ENCODE measurements at places on chromosomes 5 and 9.

DNA sequence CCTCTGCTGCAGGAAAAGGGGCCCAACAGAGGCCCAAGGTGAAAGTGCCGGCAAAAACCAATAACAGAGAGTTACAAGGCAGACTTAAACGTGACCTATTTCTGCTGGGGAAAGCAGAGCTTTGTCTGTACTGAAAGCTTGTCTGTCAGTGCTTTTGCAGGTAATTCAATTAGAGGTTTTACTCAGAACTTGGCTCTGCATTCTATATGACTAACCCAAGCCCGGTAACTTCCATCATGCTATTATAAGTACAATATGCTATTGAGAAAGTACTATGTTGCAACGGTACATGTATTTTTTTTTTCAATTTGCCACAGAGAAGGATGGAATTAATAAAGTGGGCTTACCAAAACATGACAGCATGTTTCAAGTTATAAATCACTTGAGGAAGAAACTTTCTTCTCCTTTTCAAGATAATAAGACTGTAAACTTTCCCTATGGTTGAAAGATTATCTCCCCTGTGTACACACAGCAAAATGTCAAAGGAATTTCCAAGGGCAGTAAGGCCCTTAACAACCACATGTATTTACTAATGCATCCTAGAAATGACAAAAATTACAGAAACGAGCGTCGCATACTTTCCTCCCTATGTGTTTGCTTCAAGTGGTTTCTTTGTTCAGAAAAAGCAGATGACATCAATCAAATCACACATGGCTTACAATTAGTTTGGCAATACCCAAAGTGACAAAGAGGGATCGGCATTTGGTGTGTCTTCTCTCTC, 282.4 kb downstream of the EFNA5 start:
- DNase-seq: no peak

- no peak for DNase-seq
These were observed 50.5 kb downstream of the SPTLC1 start for GRCh38 chr9:92064711-92065110.

DNA sequence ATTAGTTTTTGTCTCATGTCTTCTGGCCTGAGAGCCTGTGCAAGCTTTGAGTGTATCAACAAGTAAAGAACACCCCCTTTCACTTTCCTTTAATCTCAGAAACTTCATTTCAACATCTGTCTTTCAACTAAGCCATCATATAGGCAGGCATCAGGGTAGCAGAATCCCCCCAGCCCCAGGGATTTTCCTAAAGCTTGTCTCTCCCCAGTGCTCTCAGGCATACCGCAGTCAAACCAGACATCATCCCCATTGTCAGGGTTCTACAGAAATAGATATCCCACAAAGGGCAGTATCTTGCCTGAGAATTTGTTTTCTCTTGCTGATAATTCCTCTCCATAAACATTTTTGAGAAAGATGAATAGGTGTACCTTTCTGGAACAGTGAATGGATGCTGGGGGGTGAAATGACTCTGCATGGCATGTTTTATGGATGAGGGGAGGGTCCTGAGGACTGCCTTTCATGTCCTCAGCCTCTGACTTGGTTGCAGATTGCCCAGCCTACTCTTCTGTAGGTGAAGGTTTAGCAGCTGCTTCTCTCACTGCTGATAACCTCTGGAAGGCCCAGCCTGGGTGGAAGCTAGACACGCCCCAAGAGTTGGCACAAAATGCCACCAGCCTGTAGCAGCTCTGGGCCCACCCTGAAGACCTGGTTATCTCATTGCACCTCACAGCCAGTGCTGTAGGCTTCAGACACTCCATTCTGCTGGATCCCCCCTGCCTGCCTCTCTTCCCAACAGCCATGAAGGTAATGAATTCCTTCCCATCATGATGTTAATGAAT, 20.5 kb upstream of the SHB start:
- no peak for DNase-seq

DNA sequence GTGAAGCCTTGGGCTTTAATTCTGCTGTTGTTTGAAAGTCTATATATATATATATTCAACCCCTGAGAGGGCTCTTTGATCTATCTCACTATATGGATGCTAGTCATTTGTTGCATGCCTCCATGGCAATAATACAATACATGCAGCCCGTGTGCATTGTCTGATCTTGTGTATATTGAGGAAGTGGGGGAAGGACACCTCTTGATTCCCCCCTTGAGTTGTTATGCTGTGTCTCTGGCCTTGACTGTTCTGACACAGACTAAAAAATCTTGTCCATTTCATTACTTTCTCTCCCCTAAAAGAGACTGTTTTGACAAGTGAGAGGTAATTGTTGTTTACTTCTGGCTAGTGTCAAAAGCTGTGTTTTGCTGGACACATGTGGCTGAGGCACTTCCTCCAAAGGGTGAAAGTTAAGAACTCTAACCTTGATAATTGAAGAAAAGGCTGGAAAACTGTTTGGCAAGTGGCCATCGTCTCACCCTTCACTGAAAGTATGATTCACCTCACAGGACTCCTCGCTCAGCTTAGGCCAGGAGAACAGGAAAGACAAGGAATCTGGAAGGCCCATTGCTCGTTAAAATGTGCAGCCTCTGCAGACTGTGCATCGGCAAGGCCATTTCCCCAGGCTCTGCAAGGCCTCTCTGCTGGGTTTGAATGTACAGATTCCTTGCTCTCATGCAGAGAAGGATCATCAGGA, 304.0 kb downstream of the PRELID2 start:
- no peak for DNase-seq

- no peak for DNase-seq
These were observed 373.3 kb upstream of the KLF4 start for GRCh38 chr9:107862881-107863280.

DNA sequence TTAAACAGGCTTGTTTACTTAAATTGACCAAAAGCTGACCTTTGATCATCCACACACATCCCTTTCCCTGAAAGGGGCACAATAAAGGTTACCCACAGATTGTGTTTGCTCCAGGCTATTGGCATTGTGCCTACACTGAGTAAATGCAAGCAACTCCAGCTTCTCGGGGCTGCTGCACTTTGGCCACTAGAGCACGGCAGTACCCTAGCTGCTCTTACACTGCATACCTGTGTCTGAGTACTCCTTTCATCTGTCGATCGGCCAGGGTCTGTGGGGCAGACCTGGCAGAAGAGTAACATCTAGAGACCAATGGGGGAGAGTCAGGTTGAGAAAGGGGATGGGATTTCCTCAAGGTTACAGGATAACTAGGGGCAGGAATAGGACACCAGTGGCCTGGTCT, 281.9 kb upstream of the NMUR2 start:
- no peak for DNase-seq

- no peak for DNase-seq
These were observed 14.6 kb downstream of the RASA1 start for GRCh38 chr5:87282269-87282668.

DNA sequence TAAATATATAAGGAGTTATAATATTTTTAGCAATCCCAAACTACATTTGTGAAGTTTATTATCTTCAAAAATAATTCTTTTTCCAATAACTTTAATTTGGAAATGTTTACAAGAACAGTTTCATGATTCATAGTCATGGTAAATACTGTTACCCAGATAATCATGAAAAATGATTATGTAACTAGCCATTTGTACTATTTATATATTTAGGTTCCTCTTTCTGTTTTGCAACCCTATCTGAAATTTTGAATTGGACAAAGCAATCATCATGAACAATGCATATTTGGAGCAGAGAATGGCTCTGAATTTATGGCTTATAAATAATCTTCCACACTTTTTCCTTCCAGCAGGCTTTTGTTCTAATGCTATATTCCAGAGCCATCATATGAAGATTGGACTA, 499.7 kb downstream of the SLCO4C1 start:
- DNase-seq: no peak

DNA sequence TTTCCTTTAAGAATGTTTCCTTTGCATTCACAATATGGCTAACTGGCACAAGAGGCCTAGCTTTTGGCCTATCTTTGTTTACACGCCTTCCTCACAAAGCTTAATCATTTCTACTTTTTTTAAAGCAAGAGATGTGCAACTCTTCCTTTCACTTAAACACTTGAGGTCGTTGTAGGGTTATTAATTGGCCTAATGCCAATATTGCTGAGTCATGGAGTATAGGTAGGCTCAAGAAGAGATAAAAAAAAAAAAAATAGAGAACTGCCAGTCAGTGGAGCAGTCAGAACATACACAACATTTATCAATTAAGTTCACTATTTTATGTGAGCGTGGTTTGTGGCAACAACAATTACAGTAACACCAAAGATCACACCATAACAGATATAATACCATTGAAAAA, 5.9 kb downstream of the FKBP15 start:
- DNase-seq: no peak

GRCh38 chr5:124941051-124942049, 194.9 kb upstream of the ZNF608 start:
- no peak for DNase-seq

DNA sequence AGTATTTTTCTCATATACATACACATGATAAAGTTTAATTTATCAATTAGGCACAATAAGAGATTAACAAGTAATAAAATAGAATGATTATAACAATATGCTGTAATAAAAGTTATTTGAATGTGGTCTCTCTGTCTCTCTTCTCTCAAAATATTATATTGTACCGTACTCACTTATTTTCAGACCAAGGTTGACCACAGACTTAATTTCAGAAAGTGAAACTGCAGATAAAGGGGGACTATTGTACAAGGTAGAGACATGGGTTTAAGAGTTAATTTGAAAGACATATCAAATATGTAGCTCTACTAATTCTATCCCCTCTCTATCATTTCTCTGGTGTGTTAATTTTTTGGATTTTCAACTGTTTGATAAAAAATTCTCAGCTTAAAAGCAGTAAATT, 20.0 kb upstream of the C9 start:
- DNase-seq: no peak

DNA sequence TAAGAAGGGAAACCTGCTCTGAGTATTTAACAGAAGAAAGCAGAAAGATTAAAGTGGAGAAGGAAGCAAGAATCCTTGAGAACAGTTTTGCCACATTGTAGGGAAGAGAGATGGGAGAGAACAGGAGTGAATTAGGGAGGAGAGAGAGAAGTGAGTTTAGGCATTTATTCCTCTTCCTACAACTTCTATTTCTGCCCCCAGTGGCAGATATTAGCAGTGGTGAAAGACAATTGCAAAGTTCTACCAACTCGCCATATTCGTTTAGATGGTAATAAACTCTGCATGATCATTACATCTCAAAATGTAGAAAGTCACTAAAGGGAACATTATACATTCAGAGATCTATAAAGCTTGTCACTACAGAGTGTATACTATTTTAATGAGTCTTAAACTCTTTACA, 440.1 kb upstream of the TRPC7 start:
- DNase-seq: no peak

DNA sequence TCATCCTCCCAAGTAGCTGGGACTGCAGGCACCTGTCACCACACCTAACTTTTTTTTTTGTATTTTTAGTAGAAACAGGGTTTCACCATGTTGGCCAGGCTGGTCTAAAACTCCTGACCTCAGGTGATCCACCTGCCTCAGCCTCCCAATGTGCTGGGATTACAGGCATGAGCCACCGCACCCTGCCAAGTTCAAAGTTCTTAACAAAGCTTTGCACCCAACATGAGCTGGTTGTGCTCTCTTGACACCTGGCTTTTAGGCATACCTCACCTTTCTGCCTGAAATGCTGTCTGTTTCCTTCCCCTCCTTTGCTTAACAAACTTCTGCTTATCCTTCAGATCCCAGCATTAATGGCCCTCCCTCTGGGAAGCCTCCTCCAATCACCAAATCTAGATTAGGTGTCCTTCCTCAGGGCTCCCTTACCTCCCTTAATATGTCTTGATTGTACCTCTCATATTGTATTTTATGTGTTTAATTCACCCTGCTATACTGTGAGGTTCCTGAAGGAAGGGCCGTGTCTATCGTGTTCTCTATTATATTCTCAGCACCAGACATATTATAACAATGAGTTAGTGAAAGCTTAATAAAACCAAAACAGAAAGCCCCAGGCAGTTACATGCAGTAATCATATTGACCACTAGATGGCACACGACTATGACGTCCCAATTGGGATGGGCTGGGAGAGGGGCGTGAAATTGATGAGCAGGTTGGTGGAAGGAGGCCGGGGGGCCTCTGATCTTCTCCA, 62.9 kb upstream of the PPARGC1B start:
- DNase-seq: no peak

- DNase-seq: no peak
These were observed 139.9 kb upstream of the ACOT12 start for GRCh38 chr5:81533629-81534405.
